Activated T-helper 17 cell treated with anti-CD3 and anti-CD28 coated beads, Interleukin-2, amount 50 U/mL, for 72 hours (primary cell): ENCODE measurements at places on chromosomes 11 and 22.

GRCh38 chr22:36211237-36211861 is 9.7 kb upstream of the APOL4 start:
- ATAC-seq, result no peak

DNA sequence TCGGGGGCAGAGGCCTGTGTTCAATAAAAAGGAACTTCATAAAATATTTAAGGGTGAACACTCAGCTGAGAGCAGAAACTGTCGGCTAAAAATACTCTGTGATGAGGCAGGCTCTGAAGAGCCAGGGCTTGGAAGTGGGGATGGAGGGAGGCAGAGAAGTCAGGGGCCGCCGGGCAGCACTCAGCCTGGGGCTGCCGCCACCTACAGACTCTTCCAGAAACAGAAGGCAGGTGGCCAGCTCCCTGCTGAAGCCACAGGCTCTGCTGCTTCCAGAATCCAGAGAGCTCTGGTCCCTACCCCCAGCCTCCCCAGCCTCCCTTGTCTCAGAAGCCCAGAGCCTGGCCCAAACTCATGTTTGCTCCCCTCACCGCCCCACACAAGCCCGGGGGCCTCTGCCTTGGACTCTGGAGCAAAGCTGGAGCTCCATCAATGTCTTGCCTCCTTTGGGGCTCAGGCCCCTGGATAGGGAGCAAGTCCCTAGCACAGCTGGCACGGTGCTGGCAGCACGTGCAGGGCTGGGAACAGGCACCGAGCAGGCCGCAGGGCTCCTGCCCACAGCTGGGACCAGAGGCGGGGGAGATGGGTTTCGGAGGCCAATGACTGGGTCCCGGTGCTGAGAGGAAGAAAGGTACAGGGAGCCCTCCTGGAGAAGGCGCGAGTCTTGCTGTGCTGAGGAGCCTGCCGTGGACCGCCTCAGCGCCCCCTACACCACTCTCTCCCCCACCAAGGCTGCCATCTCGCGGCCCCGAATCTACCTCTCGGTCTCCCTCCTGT is 8.2 kb downstream of the LRFN4 start:
- no peak for ATAC-seq

DNA sequence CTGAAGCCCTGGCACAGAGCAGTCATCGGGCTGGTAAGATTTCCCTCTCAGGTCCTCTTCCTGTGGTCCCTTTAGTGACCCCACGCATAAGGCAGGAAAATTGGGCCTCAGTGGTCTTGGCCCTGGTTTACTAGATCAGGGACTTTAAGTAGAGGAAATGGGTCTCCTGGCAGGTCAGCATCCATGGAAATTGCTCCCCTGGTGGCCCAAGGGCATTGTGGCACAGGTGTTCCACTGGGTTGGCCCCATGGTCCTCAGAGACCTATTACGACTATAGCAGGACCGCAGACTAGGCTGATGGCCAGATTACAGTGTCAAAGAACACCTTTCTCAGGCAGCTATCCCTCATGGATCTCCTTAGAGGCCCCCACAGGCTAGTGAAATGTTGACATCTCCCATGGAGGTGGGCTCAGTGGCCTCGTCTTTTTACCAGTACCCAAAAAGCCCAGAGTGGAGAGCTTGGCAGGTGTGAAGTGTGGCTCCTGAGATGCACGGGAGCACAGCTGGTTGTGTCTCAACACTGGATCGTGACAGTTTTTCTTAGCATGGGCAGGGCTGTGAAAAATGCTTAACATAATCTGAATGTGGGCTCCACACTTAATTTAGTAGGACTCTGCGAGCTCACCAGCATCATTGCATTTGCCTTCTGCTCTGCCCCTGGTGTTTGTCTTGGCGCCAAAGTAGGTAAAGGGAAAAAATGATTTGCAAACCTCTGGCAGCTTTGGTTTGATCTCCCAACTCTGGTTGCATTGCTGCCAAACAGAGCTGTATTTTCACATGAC is 74.2 kb downstream of the ZBTB16 start:
- no peak for ATAC-seq

- ATAC-seq, result no peak
Measured at GRCh38 chr11:86580535-86580934, 91.9 kb downstream of the ME3 start.

GRCh38 chr22:41461901-41462300 is 6.6 kb downstream of the PHF5A start:
- no peak for ATAC-seq

DNA sequence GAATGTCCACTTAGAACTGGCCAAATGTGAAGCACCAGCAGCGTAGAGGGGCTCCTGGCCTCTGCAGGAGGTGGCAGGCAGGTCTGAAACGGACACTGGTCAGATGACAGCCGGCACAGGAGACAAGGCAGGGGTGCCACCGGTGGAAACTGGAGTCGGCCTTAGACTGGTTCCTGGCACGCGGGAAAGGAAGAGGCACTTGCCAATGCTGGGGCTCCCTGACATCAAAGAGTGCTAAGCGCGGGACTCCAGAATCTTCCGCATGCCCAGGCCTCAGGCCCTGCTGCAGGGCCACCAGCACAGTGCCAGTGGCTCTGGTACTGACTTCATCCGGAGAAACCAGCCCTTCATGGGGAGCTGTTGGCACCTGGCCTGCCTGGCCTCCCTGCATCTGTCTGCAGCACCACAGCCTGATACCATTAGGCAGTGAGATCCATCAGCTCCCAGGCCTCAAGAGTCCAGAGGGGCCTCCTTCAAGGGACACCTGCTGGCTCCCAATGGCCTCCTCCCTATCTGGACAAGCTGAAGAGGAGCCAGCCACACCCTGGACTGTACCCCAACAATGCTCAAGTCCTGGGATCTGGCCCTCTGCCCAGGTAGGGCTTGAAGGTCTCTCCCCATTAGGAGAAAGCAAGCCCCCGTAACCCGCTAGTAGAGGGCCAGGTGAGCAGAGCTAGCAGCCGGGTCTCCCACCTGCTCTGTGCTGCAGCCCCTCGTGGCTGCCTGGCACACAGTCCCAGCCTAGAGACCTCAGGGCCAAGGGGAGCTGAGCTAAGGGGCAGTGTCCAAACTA is 29.7 kb upstream of the GNB1L start:
- ATAC-seq, result no peak

DNA sequence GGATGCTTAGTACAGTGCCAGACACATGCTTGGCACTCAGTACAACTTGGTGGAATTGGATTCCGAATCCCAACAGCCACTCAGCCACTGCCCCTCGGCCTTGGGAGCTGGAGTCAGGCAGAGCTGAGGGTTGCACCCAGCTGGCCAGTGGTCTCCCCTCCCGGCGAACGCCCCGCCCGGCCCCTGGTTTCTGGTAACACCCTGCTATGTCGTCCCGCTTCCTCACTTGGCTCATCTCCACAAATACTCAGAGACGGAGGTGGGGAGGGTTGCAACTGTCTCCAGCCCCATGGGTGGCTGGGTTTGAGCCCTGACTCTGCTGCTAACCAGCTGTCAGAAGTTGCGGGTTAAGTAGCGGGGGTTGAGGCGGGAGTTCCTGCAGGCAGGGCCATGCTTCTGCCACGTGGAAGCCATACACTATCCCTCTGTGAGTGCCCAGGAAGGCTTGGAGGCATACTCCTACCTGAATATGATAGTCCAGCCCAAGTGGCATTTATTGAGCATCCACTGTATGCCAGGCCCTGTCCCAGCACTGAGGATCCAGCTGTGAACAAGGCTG is 67.1 kb downstream of the GRIK4 start:
- ATAC-seq, result no peak

- ATAC-seq, result peak; percentile 3
Measured at GRCh38 chr22:30636226-30637077, 871 bp downstream of the SLC35E4 start.
